Activated CD4-positive, alpha-beta memory T cell treated with anti-CD3 and anti-CD28 coated beads for 36 hours (primary cell): ENCODE measurements at places on chromosomes 6 and 20. TPM values are rescaled to one million over a fixed set of nuclear protein-coding genes. Genes with fewer than 3 reads are reported as not detected.

TRIM15 gene
- 1.6 TPM for total RNA-seq

GRCh38 chr20:46930640-46931339 is 36.1 kb downstream of the EYA2 start:
- DNase-seq = no peak

RAET1E gene
- total RNA-seq = not detected

DNA sequence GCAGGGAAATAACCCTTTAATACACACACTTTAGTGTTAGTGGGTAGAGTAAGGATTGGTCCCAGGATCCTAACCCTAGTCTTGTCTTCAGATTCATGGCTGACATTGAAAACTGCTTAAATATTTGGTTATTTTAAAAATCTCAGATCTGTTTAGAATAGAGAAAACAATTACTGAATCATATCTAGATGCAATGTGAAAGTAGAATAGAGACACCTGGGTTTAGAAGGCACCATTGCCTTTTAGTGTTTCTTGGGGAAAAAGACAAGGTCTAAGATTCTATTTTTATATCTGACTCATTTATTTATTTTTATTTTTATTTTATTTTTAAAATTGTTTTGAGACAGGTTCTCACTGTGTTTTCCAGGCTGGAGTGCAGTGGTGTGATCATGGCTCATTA is 6.0 kb downstream of the DDX43 start:
- DNase-seq = no peak

MRS2 gene
- 20.0 TPM for total RNA-seq

DNA sequence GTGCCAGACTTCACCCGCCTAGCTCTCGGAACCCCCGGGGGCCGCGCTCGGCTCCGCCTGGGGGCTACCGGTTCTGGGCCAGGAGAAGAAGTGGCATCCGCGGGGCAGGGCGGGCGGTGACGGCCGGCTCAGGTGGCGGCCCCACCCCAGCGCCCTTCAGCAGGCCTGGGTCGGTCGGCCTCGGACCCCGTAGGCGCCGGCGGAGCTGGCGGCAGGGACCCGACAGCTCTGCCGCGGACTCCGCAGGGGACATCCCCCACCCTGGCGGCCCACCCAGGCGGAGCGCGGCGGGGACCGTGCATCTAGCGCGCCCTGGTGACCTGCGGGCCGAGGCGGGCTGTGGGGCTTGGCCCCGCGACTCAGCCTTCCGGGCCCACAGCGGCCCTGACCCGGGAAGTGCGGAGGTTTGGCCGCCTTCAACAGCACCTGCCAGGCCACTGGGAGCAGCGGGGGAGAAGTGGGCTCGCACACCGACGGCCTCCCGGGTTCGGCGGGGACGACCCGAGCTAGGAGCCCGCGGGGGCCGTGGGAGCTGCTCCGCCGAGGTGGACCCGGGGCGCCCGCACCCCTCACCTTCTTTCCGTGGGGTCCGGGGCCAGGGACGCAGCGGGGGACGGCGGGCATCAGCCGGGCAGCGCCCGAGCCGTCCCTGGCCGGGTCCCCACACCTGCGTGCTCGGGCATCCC is 87.1 kb downstream of the TMEM242 start:
- no peak for DNase-seq

MAP1LC3A gene
- total RNA-seq = 4.6 TPM

SMOC2 gene
- not detected for total RNA-seq

DDRGK1 gene
- total RNA-seq = 76.8 TPM

CLPSL1 gene
- total RNA-seq = not detected

- no peak for DNase-seq
Measured at GRCh38 chr6:38443352-38444144, 196.2 kb downstream of the BTBD9 start.

GRCh38 chr6:168725802-168726201 is 284.8 kb downstream of the SMOC2 start:
- no peak for DNase-seq

DNA sequence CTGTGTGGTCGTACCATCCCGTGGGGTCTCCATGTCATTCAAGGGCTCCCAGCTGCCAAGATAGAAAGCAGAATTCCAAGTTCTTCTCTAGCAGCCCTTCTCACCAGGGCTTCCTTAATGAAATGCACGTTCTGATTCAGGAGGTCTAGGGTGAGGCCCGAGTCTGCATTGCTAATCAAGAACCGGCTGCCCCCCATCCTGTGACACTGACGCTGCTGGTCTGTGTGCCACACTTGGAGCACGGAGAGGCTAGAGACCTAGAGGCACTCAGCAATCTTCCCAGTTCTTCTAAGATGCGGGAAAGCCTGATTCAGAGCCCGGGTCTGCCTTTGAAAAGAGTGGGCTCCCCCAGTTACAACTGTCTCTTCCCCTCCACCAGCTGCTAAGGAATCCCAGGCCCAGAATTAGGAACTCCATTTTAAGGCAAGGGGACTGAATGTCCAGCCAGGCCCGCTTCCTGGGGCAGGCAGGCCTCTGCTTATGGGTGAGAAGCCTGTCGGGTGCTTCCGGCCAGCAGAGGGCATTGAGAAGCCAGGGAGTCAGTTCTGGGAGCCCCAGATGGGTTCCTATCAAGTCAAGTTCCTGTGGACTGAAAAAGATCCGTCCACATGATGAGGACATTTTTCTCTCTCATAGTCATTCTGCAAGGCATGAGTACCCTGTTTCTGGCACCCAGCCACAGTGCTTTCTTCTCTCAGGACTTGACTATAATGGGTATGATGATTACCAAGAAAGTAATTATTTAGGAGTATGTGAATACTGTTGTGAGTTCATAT is 69.8 kb upstream of the RIN2 start:
- DNase-seq = no peak

SAMD3 gene
- total RNA-seq = 3.8 TPM
